ENCODE measurements at places on chromosomes 6 and 20. TPM values are rescaled to one million over a fixed set of nuclear protein-coding genes. Genes with fewer than 3 reads are reported as not detected.

DNA sequence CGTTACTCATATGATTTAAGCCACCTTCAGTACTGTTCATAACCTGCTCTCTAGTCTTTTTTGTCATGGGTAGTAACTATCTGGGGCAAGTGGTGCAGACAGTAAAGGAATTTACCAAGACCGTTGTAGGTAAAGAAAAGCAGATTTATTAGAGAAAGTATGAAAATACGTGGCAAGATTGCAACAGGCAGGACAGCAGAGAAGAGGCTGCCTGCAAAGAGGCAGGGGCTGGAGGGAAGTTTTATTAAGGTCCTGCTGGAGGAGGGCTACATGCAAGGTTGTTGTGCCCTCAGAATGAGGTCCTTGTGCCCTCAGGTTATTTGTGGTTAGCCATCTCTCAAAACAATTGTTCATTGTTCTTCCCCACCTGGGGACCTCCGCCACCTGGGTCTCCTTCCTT, 444.3 kb downstream of the BCKDHB start:
- DNase-seq = no peak

- no peak for DNase-seq
Observed at GRCh38 chr6:124660185-124660584, 302.1 kb upstream of the RNF217 start.

DNA sequence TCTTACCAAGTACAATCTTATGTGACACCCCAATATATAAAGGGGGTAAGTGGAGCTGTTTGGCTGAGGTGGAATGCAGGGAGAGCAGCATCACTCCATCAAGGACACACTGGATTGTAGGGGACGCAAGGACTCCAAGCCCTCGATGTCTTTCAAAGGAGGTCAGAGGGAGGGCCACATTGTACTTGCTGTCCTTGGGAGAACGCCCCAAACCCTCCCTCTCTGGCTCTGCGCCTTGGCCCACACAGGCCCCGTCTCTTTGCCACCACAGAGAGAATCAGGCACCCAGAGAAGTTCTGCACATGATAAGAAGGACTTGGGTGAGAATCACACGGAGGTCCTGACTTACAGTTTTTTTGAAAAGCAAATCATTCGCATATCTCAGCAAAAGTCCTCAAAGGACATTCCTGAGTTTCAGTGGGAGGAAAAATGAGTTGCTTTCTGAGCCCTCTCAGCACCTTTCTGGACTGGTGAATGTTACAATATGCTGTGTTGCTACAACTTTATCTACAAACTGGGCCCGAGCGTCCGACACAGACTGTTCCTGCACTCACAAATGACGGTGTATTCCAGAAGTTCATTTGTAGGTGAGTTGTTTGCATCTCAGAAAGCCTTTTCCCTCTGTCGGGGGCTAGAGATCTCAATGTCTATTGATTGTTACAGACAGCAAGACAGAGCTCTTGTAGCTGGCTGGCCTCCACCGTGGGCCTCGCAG, 92.5 kb upstream of the AKAP12 start:
- no peak for DNase-seq

DNA sequence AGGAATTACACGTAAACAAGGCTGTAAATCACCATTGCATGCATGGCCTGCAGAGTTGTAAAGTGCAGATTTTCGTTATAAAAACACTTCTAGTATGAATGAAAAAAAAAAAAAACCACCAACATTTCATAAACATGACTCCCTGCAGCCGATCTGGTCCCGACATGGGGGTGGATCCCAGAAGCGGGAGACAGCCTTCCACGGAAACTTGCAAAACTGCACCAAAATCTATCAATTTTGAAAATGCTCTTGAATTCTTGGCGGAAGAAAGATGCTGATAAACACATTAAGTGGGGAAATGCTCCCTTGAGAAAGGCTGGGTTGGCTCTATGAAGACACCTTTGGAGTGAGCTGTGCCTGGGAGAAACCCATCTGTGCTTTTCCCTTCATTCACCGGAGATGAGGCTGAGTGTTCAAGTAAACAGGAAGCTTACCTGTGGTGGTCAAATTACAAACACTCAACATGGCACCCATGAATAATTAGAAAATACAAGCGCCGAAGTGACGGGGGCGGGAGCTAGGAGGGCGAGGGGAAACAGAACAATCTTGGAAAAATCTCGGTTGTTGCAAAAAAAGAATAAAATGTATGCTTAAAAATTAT, 845 bp upstream of the ANKRD60 start:
- DNase-seq = no peak

The ISM1 gene
- polyA plus RNA-seq = 0.39 TPM

GRCh38 chr6:52925919-52926792, 16.7 kb upstream of the GSTA3 start:
- DNase-seq = no peak

DNA sequence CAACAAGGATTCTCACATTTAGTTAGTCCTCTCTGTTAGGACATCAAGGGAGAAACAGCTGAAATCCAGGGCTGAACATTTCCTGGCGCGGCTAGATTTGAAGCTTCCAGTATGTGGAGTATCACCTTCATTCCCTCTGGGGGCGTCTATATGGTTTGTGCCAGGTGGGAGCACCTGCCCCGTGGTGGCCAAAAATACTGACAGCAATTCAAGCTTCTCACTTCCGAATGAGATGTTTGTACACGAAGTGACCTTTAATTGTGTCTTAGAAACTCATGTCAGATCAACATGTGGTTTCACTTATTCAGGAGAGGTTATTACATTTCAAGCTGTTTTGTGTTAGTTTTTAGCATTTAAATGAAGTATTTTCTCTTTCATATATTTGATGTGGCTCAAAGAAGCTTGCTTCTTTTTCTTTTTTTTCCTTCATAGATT, 67.3 kb upstream of the ZNF217 start:
- DNase-seq = no peak

- no peak for DNase-seq
Observed at GRCh38 chr6:132818404-132819359, 4.3 kb downstream of the RPS12 start.

The KCNK17 gene
- polyA plus RNA-seq = not detected

The NOX3 gene
- not detected for polyA plus RNA-seq

- DNase-seq = no peak
Observed at GRCh38 chr6:119446609-119447008, 97.0 kb upstream of the MAN1A1 start.

The PHF3 gene
- polyA plus RNA-seq = 13.9 TPM

DNA sequence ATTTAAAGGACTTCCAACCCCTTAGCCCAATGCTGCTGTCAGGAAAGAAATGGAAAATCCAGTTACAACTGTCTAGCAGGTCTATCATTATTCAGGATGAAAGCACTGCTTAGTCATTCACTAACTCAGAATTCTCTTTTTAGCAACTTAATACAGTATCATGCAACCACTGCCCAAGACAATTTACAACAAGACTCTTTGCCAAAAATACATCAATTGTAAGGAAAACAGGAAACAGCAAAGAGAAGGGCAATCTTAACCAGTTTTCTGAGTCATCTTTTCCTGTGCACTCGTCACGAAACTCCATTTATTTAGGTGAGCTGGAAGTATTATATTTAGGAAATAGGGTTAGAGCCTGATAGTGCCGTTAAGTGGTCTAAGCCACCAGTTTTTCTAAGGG, 1197.7 kb upstream of the CITED2 start:
- no peak for DNase-seq

The TCP11 gene
- polyA plus RNA-seq = not detected
